ENCODE measurements at places on chromosomes 11 and 22. TPM values are rescaled to one million over a fixed set of nuclear protein-coding genes. Genes with fewer than 3 reads are reported as not detected.

- no peak for DNase-seq
Observed at GRCh38 chr11:134799386-134799785, 387.3 kb upstream of the B3GAT1 start.

DNA sequence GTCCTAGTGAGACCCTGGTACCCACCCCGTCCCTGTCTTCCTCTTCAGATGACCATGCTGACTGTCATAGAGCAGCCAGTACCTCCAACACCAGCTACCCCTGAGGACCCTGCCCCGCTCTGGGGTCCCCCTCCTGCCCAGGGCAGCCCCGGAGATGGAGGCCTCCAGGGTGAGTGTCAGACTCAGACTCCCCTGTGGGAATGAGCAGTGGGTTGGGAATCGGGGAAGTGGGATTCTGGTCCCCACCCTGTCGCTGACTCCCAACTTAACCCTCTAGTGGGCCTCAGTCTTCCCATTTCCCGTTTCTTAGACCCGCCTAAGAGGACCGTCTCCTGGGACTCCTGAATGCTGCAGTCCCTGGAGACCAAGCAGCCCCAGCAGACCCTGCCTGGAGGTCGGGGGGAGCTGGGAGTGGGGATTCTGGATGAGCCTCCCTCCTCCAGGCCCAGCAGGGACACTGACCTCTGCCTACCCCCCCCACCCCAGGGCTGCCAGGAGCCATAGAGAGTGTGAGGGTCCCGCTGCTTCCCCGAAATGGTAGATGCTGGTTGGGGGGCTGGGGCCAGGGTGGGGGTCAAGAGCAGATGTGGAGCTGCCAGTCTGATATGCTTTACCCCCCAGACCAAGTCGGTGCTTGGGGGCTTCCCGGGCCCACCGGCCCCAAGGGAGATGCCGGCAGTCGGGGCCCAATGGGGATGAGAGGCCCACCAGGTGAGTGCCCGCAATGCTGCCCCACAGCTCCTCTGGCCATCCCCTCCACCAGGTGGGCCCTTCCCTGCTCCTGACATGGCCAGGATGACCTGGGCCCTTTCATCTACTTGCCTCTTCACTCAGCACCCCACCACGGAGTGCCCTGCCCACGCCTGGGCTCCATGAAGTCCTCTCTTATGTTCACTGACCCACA, 25.5 kb downstream of the EMID1 start:
- no peak for DNase-seq

- no peak for DNase-seq
Observed at GRCh38 chr11:44188643-44189042, 93.2 kb downstream of the EXT2 start.

SCGB1C1 gene
- total RNA-seq, result not detected

All from aorta (tissue), 5 donors.